A549 treated with AZD2906 at 1 μM for 4 hours (cell line): ENCODE measurements at places on chromosomes 12 and 14. TPM values are rescaled to one million over a fixed set of nuclear protein-coding genes. Genes with fewer than 3 reads are reported as not detected.

SMIM41 gene
- not detected in 5 replicates for total RNA-seq

ACAD10 gene
- total RNA-seq, result 8.4 to 10.8 TPM (median 8.6 TPM) in 5 replicates

GPR162 gene
- total RNA-seq, result 0.26 to 0.41 TPM (median 0.33 TPM) in 5 replicates

KRT74 gene
- 0.02 to 0.03 TPM in 2 of 5 replicates, not detected in the others for total RNA-seq

ZNF891 gene
- total RNA-seq, result 0.23 to 0.35 TPM (median 0.32 TPM) in 5 replicates

AKAP5 gene
- 0.22 to 0.37 TPM (median 0.31 TPM) in 5 replicates for total RNA-seq

BMAL2 gene
- total RNA-seq, result 11.3 to 17.4 TPM (median 13.6 TPM) in 5 replicates

FAM186B gene
- total RNA-seq, result 0.08 to 0.24 TPM (median 0.11 TPM) in 5 replicates

COL2A1 gene
- total RNA-seq, result 0.05 to 0.24 TPM (median 0.11 TPM) in 5 replicates

PLEKHG7 gene
- total RNA-seq, result not detected in 5 replicates

COQ5 gene
- 26.3 to 29.4 TPM (median 27.7 TPM) in 5 replicates for total RNA-seq

SPIC gene
- total RNA-seq, result not detected in 5 replicates

STXBP6 gene
- 2.4 to 3.1 TPM (median 2.7 TPM) in 5 replicates for total RNA-seq

BDKRB1 gene
- total RNA-seq, result 0.25 to 0.62 TPM (median 0.34 TPM) in 5 replicates

OR11H7 gene
- not detected in 5 replicates for total RNA-seq

SLC6A15 gene
- total RNA-seq, result 3.6 to 4.7 TPM (median 4.0 TPM) in 5 replicates

HSP90AA1 gene
- total RNA-seq, result 583 to 1,000 TPM (median 663 TPM) in 5 replicates

KRT86 gene
- total RNA-seq, result 30.0 to 47.3 TPM (median 45.3 TPM) in 5 replicates
